Breast epithelium (tissue), 4 donors: ENCODE measurements at places on chromosomes 16 and 17. TPM values are rescaled to one million over a fixed set of nuclear protein-coding genes. Genes with fewer than 3 reads are reported as not detected.

Gene SKA2
- 11.8 TPM for total RNA-seq

Gene TMED6
- total RNA-seq = not detected

Gene PKD1
- 110 TPM for total RNA-seq

GRCh38 chr17:521183-521525 lies 168.5 kb upstream of the RPH3AL start:
- H3K27ac ChIP-seq = no peak overlapping the region
- no peaks in the 10 kb centered on the region for H3K27me3 ChIP-seq
- peaks cover 2% of the 10 kb centered on the region for H3K36me3 ChIP-seq

DNA sequence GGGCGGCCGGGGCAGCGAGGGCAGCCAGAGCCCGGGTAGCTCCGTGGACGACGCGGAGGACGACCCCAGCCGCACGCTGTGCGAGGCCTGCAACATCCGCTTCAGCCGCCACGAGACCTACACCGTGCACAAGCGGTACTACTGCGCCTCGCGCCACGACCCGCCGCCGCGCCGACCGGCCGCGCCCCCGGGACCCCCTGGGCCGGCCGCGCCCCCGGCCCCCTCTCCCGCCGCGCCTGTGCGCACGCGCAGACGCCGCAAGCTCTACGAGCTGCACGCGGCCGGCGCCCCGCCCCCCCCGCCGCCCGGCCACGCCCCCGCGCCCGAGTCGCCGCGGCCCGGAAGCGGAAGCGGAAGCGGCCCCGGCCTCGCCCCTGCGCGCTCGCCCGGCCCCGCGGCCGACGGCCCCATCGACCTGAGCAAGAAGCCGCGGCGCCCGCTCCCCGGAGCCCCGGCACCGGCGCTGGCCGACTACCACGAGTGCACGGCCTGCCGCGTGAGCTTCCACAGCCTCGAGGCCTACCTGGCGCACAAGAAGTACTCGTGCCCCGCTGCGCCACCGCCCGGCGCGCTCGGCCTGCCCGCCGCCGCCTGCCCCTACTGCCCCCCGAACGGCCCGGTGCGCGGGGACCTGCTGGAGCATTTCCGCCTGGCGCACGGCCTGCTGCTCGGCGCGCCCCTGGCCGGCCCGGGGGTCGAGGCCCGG lies 36.1 kb upstream of the ZC3H18 start:
- peak overlapping the region; percentile 96 for H3K27ac ChIP-seq
- no peaks in the 10 kb centered on the region for H3K36me3 ChIP-seq
- H3K4me3 ChIP-seq = peak overlapping the region; percentile 69
- H3K4me1 ChIP-seq = peaks cover 8% of the 10 kb centered on the region

DNA sequence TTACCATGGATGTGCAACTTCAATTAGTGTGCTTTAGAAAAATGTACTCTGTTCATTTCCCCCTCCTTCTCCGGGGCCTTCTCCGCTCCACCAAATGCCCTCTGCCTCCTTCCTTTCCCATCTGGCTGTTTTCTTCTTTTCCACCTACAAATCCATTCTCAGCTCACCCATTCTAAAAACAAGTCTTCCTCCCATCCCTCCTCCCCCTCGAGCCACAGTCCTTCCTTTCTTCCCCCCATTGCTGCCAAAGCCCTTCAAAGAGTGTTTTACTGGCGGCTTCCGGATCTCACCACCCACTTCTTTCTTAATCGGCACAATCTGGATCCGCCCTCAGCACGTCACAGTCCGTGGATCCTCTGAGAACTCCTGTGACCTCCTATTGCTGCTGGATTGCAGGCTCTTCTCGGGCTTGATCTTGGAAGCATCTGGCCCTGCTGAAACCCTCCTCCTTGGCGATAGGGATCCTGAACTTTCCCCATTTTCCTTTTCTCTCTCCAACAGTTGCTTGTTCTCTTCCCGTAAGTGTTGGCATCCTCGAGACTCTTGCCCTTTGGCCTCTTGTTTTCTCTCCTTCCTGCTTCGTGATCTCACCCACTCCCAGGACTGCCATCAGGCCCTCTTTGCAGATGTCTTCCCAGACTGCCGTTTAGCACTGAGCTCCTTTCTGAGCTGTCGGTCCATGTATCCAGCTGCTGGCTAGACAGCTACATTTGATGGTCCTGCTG lies 36.0 kb upstream of the FBXO47 start:
- peak; percentile 57 for DNase-seq
- no peaks in the 10 kb centered on the region for H3K36me3 ChIP-seq
- peaks cover 13% of the 10 kb centered on the region for H3K4me1 ChIP-seq

GRCh38 chr16:67269766-67270165 lies 9.6 kb upstream of the PLEKHG4 start:
- DNase-seq = no peak
- no peak overlapping the region for H3K4me3 ChIP-seq
- H3K4me1 ChIP-seq = no peaks in the 10 kb centered on the region
- H3K36me3 ChIP-seq = no peaks in the 10 kb centered on the region
- no peak overlapping the region for H3K27ac ChIP-seq

GRCh38 chr16:13245713-13246377 lies 344.4 kb downstream of the SHISA9 start:
- H3K4me1 ChIP-seq = no peaks in the 10 kb centered on the region
- DNase-seq = no peak
- H3K4me3 ChIP-seq = no peak overlapping the region
- H3K27ac ChIP-seq = no peak overlapping the region

DNA sequence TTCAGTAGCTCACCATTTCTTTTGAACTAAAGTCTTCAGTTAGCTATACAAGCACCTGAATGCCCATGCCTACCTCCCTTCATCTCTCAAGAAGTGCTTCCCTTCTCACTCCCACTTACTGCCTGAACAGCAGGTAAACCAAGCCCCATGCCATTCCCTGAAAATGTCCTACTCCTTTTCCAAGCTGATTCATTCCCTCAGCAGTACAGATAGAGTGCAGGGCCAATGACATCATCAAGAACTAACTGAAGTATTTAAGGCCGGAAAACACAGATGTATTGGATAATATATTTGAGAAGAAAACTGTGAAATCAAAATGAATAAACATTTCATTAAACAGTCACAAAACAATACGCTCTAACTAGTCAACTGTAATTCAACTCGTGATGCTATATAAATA lies 478.8 kb upstream of the CDH11 start:
- no peaks in the 10 kb centered on the region for H3K4me1 ChIP-seq
- no peak overlapping the region for H3K27ac ChIP-seq
- H3K4me3 ChIP-seq = no peak overlapping the region
- H3K27me3 ChIP-seq = no peaks in the 10 kb centered on the region
- DNase-seq = no peak
- H3K36me3 ChIP-seq = no peaks in the 10 kb centered on the region
